ENCODE measurements at places on chromosomes 6 and 20.

GRCh38 chr20:40713508-40713907 is 24.5 kb upstream of the MAFB start:
- no peaks in the 10 kb centered on the region for H3K36me3 ChIP-seq
- H3K4me3 ChIP-seq = no peak overlapping the region
- no peak overlapping the region for H3K27ac ChIP-seq
- H3K4me1 ChIP-seq = no peaks in the 10 kb centered on the region
- H3K27me3 ChIP-seq = peaks cover 45% of the 10 kb centered on the region
- DNase-seq = no peak

GRCh38 chr6:73369157-73369556 is 540 bp downstream of the OOEP start:
- DNase-seq = no peak
- no peaks in the 10 kb centered on the region for H3K4me1 ChIP-seq
- no peaks in the 10 kb centered on the region for H3K27me3 ChIP-seq
- no peak overlapping the region for H3K4me3 ChIP-seq

- DNase-seq = no peak
- no peak overlapping the region for H3K4me3 ChIP-seq
- peaks cover 29% of the 10 kb centered on the region for H3K4me1 ChIP-seq
- H3K27ac ChIP-seq = no peak overlapping the region
These were observed 190.2 kb downstream of the EDN1 start for GRCh38 chr6:12480379-12480778.

DNA sequence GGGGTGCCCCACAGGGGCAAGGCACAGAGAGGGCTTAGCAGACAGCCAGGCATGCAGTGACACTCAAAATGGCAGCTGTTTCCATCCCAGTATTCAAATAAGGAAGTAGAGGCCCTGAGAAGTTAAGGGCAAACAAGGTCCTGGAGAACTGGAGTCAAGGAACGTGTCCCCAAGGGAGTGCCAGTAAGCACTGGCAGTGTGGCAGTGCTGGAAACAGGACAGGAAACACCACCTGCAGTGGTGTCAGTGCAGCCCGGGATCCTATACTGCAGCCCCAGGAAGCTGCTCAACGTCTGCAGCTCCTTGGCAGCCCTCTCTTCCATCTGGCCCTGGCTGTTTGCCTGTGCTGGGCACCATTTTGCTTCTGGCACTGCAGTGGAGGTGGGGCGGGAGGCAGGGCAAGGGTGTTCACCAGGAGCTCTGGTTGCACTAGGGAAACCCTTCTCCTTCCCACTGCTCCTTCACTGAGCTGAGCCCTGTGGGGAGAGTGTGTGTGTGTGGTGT is 56.3 kb downstream of the EDN3 start:
- no peaks in the 10 kb centered on the region for H3K36me3 ChIP-seq
- H3K27ac ChIP-seq = no peak overlapping the region
- no peak overlapping the region for H3K4me3 ChIP-seq
- peaks cover 3% of the 10 kb centered on the region for H3K4me1 ChIP-seq

DNA sequence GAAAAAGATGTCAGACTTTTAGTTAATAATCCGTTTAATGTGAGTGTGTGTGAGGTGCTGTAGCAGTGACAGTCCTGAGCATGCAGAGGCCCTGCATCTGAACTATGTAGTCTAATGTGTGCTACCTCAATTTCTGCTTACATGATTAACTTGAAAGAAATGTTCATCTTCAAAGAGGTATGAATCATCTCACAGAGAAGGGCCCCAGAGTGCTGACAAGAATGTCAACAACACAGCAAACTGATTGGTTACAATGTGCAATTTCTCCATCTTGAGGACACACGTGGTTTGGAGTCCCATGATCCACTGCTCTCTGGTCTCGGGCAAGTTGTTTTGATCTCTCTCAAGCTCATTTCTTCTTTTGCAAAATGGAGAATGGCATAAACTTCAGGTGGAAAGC is 61.7 kb upstream of the EMILIN3 start:
- no peaks in the 10 kb centered on the region for H3K27me3 ChIP-seq
- H3K27ac ChIP-seq = no peak overlapping the region
- peaks cover 40% of the 10 kb centered on the region for H3K4me1 ChIP-seq
- no peak overlapping the region for H3K4me3 ChIP-seq

GRCh38 chr6:109449795-109450673 is 5.5 kb downstream of the MICAL1 start:
- peaks cover 18% of the 10 kb centered on the region for H3K4me1 ChIP-seq
- DNase-seq = no peak
- H3K27ac ChIP-seq = no peak overlapping the region
- H3K4me3 ChIP-seq = no peak overlapping the region
- H3K27me3 ChIP-seq = no peaks in the 10 kb centered on the region

- peaks cover 2% of the 10 kb centered on the region for H3K4me1 ChIP-seq
- DNase-seq = no peak
- H3K27me3 ChIP-seq = no peaks in the 10 kb centered on the region
- no peaks in the 10 kb centered on the region for H3K36me3 ChIP-seq
These were observed 7.0 kb downstream of the TMEM244 start for GRCh38 chr6:129853996-129854711.

GRCh38 chr6:120899932-120900331 is 434.3 kb downstream of the TBC1D32 start:
- peaks cover 10% of the 10 kb centered on the region for H3K27me3 ChIP-seq
- no peak overlapping the region for H3K27ac ChIP-seq
- DNase-seq = no peak
- no peak overlapping the region for H3K4me3 ChIP-seq
- H3K4me1 ChIP-seq = no peaks in the 10 kb centered on the region

DNA sequence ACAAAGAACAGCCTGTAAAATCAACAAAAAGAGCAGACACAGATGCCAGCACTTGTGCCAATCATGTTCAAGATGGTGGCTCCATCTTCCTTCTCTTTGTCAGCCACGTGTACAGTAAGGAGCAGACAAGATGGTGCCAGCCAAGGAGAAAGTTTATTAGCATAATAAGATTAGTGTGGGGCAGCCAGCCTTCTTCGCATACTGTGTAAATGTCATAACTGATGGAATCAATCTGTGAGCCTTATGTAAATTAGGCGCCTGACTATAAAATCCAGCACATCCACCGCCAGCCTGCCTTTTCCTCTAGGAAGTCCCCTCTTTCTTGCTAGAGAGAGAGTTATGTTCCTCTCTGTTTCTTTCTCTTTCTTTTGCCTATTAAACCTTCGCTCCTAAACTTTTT is 99.7 kb upstream of the RALGAPA2 start:
- no peak for DNase-seq
- H3K36me3 ChIP-seq = no peaks in the 10 kb centered on the region
- no peak overlapping the region for H3K4me3 ChIP-seq
- no peaks in the 10 kb centered on the region for H3K4me1 ChIP-seq
- peaks cover 8% of the 10 kb centered on the region for H3K27me3 ChIP-seq
- H3K27ac ChIP-seq = no peak overlapping the region

DNA sequence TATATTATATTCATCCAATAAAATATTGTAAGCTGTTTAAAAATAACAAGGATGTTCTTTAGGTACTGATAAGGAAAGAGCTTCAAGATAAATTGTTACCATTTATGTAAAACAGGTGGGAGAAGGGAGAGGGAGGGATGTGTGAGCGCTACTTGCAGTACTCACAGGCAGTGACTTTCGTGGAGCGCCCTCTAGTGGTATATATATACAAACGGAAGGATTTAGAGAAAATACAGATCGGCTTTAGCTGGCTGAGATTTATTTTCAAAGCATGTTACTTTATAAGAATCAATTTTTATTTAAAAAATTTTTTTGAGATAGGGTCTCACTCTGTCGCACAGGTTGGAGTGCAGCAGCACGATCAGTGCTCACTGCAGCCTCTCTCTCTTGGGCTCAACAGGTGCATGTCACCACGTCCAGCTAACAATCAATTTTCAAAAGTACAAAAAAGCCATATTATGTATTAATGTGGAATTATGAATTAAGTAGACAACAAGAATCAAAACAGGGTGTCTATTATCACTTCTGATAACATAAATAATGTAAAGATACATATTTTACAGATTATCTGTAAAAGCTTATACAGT is 3.3 kb upstream of the MOG start:
- no peaks in the 10 kb centered on the region for H3K36me3 ChIP-seq
- H3K4me1 ChIP-seq = peaks cover 28% of the 10 kb centered on the region
- H3K27me3 ChIP-seq = no peaks in the 10 kb centered on the region
- H3K4me3 ChIP-seq = no peak overlapping the region
- H3K27ac ChIP-seq = no peak overlapping the region
- no peak for DNase-seq

DNA sequence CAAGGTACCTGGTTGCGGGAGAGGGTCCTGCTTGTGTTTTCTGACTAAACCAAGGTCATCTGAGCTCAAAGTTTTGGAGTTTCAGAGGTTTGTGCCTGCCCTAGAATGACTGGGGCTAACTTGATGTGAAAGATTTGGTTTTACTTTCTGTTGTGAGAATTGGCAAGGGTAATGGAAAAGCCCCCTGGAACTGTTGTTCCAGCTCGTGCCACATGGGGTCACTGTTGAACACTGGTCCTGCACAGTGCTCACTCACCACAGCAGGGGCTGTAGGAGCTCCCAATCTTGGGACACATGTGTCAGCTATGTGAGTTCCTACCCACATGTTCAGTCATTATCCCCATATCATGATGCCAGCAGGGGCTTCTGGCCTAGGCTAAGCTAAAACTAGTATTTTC is 6.5 kb downstream of the TGM6 start:
- H3K27ac ChIP-seq = no peak overlapping the region
- peaks cover 8% of the 10 kb centered on the region for H3K4me1 ChIP-seq
- peaks cover 3% of the 10 kb centered on the region for H3K27me3 ChIP-seq
- DNase-seq = no peak

- no peak overlapping the region for H3K4me3 ChIP-seq
These were observed 67.7 kb downstream of the ARHGAP18 start for GRCh38 chr6:129642322-129642721.

GRCh38 chr6:25694366-25694765 is 42.4 kb downstream of the SCGN start:
- DNase-seq = no peak
- H3K27ac ChIP-seq = no peak overlapping the region
- peaks cover 15% of the 10 kb centered on the region for H3K27me3 ChIP-seq
- H3K4me3 ChIP-seq = no peak overlapping the region

DNA sequence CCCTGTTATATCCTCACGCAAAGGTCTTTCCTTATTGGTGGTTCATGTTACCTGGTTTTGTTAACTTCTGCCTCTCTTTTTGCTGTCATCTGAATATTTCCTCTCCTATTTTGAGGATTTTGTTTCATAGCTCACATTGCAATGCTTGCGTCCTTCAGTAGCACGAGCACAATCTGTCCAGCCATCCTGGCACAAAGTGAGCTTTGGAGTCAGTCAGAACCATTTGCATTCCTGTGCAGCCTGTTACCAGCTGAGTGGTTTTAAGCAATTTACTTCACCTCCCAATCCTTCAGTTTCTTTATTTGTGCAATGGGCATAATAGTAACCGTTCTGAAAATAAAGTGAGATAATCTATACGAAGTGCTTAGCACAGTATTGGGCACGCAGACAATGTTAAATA is 42.7 kb downstream of the AKAP7 start:
- DNase-seq = no peak
- H3K4me1 ChIP-seq = peaks cover 4% of the 10 kb centered on the region
- H3K27me3 ChIP-seq = no peaks in the 10 kb centered on the region
- peaks cover 5% of the 10 kb centered on the region for H3K36me3 ChIP-seq

- no peak overlapping the region for H3K27ac ChIP-seq
- H3K4me1 ChIP-seq = no peaks in the 10 kb centered on the region
- no peaks in the 10 kb centered on the region for H3K36me3 ChIP-seq
These were observed 232.9 kb downstream of the TSHZ2 start for GRCh38 chr20:53205046-53205445.

DNA sequence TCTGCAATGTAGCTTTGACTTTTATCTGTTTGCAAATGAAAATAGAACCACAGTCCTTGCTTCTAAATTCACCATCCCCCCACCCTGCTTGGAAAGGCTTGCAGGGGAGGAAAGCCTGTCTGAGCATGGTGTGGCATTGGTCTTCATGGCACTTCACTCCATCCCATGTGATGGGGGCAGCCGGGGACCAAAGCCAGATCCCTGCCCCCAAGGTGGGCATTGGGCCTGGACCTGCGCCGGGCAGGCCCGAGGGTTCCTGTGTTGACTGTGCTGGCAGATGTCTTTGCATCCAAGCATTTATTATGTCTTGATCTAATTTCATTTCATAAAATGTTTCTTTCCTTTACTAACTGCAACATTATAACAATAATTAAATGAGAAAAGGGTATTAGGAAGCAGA is 120.0 kb downstream of the SYNDIG1 start:
- DNase-seq = no peak
- H3K27me3 ChIP-seq = no peaks in the 10 kb centered on the region
- H3K36me3 ChIP-seq = peaks cover 3% of the 10 kb centered on the region
- H3K27ac ChIP-seq = no peak overlapping the region

DNA sequence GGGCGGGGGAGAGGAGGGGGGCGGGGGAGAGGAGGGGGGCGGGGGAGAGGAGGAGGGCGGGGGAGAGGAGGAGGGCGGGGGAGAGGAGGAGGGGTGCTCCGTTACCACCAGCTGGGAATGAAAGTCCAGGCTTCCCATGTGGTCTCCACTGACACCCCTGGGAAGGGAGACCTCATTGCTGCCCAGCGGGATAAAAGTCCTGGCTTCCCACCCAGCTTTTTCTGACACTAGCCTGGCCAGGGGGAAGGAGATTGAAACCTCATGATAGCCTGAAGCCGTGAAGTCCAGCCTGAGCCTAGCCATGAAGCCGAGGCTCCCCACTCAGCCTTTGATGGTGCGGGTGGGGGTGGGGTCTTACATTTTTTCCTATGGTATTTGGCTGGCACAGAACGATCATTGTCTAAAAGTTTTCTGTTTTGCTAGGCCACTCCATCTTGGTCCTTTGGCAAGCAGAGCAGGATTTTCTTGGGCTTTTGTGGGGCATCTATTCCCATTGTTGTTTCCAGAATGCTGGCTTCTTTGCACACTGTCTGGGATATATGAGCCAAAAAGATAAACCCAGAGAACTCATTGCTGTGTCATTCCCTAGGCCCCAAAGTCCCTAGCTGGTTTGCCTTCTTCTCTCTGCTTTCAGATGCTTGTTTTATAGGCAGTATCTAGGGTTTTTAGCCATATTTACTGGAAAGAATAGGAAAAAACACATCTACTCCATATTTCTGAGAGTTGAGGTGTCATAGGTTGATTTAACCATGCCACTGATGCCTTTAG is 67.9 kb upstream of the RNF24 start:
- H3K27me3 ChIP-seq = no peaks in the 10 kb centered on the region
- H3K27ac ChIP-seq = no peak overlapping the region
- peaks cover 7% of the 10 kb centered on the region for H3K36me3 ChIP-seq
- H3K4me1 ChIP-seq = peaks cover 30% of the 10 kb centered on the region
- no peak for DNase-seq
